ENCODE measurements at places on chromosomes 2 and 18.

- no peak for DNase-seq
Observed at GRCh38 chr2:70418514-70418913, 116.6 kb upstream of the FAM136A start.

- no peak for DNase-seq
Observed at GRCh38 chr2:171882089-171882769, 11.8 kb downstream of the SLC25A12 start.

- DNase-seq, result no peak
Observed at GRCh38 chr18:26468931-26469340, 79.4 kb downstream of the KCTD1 start.

DNA sequence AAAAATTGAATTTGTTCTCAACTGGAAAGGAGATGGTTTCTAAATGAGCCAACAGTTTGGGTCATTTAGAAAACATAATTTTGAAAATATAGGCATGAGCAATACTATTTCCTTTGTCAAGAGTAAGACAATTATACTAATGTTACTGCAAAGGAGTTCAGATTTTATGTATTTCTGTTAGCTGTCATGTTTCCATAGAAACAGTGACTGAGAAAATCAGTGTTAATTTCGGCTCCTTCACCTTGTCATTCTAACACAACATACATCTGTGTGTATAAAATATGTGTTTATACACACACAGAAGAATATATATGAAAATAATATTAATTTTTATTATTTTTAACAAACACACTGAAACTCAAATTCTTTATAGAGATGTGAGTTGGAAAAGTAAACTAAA lies 178.0 kb upstream of the SPHKAP start:
- DNase-seq, result no peak

DNA sequence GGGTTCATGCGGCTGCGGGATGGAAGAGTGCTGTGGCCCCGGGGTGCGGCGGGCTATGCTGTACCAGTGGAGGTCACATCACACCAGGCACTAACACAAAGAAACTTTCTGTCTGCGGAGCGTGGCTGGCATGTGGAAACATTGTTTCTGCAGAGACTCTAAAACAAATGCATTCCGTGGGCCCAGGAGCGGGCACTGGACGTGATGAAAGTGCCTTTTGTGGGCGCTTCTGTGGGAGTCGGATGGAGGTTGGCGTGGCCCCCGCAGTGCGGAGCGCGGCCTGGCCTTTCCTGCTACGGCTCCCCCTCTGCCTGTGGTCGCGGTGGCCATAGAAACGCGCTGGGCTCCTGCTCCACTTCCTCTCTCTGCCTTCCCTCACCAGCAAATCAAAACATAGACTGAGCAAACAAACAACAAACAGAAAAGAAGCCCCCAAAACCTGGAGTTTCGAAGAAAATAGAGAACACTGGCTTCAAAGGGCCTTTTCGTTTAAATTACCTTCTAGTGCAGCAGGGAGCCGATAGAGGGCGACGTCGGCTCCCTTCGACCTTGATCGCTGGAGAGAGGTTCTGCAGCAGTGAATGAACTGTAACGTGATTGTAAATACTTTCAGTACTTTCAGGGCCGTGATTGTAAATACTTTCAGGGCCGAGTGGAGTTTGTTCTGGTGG lies 51.4 kb downstream of the KIF5C start:
- no peak for DNase-seq

GRCh38 chr2:159658881-159659873 lies 42.8 kb upstream of the BAZ2B start:
- no peak for DNase-seq

DNA sequence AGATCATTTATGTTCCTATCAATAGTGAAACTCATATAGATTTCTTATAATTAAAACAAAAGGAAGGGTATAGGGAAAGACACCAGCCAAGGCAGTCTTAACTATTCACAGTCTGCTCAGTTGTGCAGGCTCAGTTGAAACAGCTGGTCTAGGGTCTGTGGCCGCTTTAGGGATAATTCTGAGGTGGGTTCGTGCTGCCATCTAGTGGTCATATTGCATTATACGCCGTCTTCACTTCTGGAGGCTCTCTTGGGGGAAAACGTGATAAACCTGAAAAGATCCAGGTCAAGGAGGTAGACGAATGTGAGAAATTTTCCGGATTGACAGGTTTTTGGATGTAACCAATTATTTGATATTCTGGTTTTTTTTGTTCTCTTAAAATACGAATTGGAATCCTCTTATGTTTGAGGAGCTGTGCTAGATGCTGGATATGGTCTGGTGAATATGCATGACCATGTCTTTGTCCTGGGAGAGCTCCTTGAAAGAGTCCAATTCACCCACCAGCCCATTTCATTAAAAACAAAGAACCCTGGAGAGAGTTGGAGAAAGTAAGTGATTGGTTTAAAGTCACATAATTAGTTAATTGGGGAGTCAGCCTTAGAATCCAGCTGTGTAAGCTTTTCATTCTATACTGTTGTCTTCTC lies 492.4 kb downstream of the PLCL1 start:
- DNase-seq, result peak; percentile 38

DNA sequence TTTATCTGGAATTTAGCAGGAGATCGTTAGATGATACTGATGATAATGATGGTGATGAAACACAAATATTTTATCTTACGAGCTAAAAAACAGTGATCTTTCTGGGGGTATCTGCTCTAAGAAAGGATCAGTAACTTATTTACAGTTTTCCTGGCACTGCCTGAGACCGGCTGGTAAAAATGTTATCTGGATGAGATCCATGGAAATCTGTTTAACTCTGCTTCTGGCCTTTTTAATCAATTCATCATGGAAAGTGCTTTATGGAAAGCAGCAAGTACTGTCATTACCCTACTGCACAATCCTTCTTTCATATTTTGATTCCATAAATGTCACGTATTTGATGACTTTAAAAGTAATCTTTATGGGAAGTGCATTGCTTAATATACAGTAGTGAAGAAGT lies 612.7 kb upstream of the GCFC2 start:
- no peak for DNase-seq

DNA sequence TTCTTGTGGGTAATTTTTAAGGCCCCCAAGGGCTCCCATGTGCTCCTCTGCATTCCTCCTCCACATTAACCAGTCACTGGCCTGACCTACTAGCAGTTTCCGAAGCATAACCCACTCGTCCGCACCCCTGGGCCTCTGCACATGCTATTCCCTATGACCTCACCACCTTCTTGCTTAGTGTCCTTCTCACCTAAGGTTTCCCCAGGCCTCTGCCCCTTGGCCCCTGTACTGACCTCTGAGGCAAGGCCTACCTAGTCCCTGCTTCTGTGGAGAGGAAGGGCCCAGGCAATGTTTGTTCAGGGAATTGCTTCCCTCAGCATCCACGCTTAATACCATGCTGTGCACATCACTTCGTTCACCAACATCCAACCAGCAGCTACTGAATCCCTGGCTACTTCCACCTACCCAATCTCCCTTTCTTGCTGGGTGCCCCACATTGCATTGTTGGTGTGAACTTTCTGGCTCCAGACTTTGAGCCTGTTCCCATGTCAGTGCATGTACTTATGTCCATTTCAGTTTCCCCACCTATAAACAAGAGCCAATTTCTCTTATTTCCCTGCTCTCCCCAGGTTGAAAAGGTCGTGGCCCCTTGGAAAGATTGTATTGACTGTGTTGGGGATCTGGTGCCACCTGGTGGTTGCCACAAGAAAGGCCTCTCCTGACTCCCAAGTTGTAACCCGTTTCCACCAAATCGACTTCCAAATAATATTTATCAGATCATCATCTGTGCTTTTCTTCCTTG lies 19.2 kb upstream of the TMEM177 start:
- DNase-seq, result peak; percentile 40

DNA sequence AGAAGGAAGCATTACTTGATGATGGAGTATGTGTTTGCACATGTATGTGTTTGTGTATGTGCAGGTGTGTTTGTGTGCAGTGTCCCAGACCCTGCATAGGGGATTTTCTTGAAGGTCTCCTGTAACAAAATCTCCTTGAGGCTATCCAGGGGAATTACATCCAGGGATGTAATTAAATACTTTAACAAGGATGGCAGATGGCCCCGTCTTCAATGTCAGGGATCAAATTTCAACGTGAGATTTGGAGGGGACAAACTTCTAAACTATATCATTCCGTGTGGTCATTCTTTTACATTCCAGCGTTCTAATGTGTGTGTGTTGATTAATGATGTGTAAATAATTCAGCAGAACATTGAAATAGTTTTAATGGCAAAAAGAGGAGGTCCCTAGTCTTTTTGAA lies 3.3 kb downstream of the UGT1A9 start:
- no peak for DNase-seq

- peak; percentile 52 for DNase-seq
Observed at GRCh38 chr2:75199428-75200011, at the start of gene TACR1. Gene TACR1, minus strand, starts transcription at chr2:75199520. Its CDS starts 586 bp downstream, at chr2:75198934.

GRCh38 chr18:74381621-74382295 lies 66.1 kb downstream of the C18orf63 start:
- no peak for DNase-seq

DNA sequence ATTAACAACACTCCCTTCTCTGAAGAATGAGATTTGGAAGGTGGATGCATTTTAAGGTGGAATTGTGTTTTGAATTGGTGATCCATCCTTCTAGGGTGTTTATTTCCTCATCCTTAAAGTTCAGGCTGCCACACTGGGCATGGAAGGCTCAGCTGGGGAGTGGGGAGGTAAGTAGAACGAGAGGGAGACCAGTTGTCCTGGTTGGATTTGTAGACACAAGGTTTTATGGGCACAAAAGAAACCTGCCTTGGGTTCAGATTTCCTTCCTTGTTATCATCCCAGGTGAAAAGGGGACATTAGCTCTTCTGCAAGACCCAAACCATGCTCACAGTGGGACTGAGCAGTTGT lies 101.0 kb upstream of the SIX3 start:
- DNase-seq, result no peak

DNA sequence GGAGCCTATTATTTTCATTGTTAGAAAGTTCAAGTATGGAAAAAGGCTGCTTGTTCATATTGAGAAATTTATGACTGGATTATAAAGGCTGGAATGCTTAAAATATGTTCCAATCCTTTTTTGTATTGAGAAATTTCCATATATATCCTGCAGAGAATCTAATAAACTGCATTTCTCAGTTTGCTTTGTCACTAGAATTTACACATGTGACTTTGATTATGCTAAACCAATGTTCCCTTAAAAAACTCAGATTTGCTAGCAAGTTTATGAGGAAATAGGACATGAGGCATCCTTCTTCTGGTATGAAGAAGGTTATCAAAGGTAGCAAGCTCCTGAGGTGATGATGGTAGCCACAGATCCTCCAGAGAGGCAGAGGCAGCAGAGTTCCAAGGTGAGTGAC lies 29.2 kb upstream of the DSEL start:
- DNase-seq, result no peak

DNA sequence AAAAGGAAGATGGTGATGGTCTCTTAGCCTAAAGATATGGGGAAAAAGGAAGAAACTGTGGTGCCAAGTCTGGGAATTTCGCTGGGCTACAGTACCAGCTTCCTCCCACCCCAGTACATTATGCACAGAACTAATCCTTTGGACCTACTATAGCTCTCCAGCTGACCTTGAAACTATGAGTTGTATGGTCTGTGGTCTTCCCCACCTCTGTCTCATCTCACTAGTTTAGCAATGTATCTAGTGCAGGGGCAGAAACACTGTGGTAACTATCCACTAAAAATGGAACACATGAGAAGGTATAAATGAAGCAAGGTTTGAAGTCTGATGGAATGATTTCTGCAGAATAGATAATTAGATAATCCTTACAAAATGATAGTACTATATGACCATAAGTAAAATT lies 190.4 kb upstream of the CCDC150 start:
- DNase-seq, result no peak

DNA sequence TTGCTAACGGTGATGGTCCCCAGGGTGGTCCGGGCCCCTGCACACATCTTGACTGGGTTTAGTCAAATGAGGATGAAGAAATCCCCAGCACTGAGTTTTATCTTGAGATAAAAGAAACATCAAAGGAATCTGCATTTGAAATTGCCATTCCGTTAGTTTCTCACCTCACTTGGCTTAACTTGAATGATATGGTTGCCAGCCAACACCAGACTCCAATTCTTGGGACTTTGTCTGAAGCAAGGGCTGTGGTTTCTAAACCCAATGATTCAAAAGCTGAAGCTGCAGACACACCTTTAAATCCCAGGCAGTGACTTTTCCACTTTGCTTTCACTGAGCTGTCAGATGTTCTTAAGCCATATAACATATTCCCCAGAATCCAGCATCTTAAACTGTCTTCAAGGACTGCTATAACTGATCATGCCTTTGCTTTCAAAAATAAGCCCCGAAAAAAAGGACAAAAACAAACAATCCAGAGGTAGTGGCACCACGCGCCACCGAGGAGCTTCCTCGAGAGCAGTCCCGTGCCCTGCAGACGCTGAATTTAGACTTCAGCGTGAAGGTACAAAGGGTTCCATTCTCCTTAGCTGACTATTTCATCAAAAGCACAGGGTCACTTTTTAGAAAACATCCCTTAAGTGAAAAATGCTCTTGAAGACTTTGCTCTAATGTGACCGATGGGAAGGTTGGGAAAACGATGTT lies 189.3 kb downstream of the HDAC4 start:
- no peak for DNase-seq

GRCh38 chr18:53254265-53254664 lies 914.3 kb downstream of the DCC start:
- DNase-seq, result no peak

DNA sequence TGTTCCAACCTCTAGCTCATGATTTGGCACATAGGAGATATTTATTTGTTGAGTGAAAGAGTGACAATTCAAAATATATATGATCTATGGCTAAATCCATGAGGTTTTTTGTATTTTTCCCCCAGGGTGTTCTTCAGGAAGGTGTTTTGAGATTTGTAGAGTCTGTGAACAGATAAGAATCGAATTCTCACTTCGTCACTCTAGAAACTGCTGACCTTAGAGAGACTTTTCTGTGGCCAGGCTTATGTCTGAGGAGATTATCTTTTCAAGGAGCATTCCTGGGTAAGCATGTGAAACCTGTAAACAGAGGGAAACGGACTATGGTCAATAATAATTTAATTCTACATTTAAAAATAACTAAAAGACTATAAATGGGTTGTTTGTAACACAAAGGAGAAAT lies 849 bp upstream of the ITGB6 start:
- no peak for DNase-seq

GRCh38 chr2:147715807-147716206 lies 129.0 kb upstream of the ACVR2A start:
- no peak for DNase-seq

GRCh38 chr2:101815739-101816391 lies 118.4 kb downstream of the MAP4K4 start:
- DNase-seq, result no peak

DNA sequence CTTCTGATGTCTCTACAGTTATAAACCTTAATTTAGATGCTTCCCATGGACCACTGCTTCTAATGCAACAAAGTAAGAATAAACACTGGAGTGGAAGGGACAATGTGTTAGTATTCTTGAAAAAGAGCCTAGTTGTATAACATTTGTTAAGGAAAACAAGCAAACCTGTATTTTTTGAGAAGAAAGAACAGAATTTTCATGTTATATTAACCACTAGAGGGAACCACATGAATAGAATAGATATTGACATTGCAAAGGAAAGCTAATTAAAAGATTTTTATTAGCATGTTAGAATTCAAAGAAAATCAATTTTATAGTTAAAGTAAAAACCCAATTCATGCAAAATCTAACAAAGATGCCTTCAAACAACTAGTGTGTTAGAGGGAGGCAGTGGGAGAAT lies 151.2 kb upstream of the BARD1 start:
- no peak for DNase-seq
